ENCODE measurements at places on chromosomes 7 and 10.

GRCh38 chr10:805620-806305, 116.3 kb upstream of the DIP2C start:
- DNase-seq = no peak

DNA sequence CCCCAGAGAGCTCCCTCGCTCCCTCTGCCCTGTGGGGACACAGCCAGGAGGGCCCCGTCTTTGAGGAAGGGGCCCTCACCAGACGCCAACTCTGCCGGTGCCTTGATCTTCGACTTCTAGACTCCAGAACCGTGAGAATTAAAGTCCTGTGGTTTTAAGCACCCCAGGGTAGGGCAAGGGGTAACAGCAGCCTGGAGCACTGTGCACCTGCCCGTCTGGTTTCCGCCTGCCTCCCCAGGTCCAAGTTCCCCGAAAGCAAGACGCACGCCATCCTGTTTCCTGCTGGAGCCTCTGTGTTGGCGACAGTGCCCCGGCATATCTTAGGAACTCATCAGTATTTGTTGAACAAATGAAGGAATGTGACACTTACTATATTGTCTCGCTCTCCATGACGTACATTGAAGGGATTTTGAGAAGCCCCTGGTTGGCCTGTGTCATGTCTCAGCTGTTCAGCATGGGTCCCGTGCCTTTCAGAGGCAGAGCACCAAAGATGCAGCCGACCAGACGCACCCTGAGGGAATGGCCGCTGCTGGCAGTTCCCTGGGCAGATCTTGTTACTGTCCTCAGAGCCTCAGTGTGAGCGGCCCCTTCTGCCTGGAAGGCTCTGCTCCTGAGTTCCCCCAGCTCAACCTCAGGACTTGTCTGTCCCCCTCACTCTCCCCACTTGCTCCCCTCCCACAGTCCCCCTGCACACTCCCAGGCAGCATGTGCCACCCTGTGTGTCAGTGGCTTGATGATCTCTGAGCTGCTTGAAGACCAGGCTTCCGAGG, 226.2 kb downstream of the TCERG1L start:
- no peak for DNase-seq

GRCh38 chr7:115122388-115122787, 200.5 kb downstream of the MDFIC start:
- DNase-seq = no peak

DNA sequence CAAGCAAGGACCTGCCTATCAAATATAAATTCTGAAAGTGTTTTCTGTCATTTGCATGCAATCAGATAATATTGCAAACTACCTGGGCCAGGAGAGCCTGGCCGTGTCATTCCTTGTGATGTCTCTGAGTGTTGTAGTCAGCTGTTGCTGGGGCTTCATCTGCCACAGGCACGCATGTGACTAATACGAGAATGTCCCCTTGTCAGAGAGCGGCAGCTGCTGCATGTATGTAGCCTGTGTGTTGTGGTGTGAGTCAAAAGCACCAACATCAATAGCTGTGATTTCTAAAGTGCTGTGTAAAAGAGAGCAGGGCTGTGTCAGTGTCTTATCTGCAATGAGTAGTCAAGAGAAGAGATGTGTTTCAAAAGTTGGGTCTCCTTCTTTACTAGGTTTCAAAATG, 155.4 kb downstream of the POU6F2 start:
- DNase-seq = no peak

- no peak for DNase-seq
Observed at GRCh38 chr10:71648254-71648932, 71.2 kb downstream of the C10orf105 start.

DNA sequence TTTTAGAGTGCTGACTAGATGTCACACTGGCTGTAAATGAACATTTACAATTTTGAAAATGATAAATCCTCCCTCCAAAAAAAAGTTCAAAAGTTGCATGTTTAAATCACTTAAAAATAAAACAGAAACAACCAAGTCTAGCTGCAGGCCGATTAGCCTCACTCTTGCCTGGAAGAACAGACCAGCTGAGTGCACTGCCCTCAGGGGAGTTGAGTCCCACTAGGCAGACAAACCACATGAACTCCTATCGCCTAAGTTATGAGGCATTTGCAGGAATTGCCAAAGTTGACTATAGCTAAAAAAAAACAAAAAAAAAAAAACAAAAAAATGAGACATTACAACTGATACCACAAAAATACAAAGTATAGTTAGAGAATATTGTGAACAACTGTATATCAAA, 510.0 kb downstream of the ANKRD7 start:
- no peak for DNase-seq

- DNase-seq = no peak
Observed at GRCh38 chr10:26911811-26912461, 51.2 kb upstream of the ABI1 start.

All from hypothalamus (tissue), 51 donors.